ENCODE measurements at places on chromosomes 4 and X.

DNA sequence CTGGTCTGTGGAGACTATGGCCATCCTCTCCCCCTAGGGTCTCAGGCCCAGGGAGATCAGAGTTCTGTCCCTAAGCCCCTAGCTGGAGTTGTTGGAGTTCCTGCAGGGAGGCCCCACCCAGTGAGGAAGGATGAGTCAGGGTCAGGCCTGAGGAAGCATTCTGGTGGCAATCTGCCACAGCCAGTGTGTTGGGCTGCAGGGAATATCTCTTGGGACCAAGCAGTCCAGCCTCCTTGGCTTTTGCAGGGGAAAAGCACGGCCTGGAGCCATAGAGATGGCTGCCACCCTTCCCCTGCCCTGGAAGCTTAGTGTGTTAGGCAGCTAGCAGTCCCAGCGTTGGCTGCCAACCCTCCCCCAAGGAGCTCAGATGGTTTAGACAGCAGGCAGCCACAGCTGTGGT lies 202.4 kb downstream of the RTL9 start:
- DNase-seq = no peak

DNA sequence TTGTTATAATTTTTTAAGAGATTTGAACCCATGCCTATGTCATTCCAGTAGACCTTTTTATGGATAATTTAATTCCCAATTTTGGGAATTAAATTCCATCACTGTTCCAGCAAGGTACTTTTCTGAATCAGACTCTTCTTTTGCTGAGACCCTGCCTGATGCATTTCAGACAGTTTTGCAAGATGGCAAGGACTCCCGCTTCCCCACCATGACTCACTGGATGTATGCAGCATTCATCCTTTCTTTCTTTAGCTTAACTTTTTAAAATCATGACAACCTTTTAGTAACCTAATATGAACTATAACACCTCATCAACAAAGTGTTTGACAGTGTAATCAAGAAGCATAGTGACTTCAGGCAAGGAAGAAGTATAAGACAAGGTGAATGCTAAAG lies 178.1 kb upstream of the LEF1 start:
- DNase-seq = no peak

- DNase-seq = no peak
Measured at GRCh38 chrX:21952624-21953023, 12.1 kb downstream of the SMS start.

DNA sequence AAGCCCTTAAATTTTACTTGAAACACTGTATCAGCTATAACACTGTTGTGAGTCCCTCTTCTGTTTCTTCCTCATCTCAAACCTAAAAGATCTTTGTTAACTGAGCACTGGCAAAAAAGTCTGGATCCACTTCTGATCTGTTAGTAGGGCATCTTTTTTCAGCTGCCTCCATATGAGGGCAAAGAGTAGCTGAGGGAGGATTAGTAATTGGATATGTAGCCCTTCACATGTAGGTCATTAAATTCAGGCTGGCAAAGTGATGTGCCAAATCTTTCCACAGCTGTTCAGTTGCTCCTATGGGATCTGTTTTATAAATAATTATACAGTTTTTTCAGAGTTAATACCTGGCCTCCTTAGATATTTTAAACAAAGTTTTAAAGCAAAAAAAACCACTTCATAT lies 1.1 kb upstream of the TRMT10A start:
- DNase-seq = no peak

DNA sequence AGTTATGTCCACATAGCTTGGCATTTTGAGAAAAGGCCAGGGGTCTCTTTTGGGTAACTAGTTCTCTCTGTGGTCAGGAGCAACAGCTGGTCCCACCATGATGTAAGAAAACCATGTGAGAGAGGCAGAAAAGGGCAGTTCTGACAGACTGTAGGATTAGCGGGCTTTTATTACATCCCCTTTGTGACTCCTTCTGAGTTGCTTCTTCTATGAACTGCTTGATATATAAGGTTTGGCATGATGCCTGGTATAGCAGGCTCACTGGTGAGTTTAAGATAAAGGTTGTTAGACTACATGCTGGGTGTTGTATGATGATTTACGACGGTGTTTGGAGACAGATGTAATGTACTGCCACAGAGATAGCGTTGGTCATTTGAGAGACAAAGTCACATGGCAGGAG lies 2308.1 kb upstream of the AGA start:
- DNase-seq = no peak

- DNase-seq = no peak
Measured at GRCh38 chr4:125060376-125060775, 254.4 kb upstream of the FAT4 start.

Measured in neuronal stem cell (in vitro differentiated cells).